ENCODE measurements at places on chromosomes 1 and 21.

DNA sequence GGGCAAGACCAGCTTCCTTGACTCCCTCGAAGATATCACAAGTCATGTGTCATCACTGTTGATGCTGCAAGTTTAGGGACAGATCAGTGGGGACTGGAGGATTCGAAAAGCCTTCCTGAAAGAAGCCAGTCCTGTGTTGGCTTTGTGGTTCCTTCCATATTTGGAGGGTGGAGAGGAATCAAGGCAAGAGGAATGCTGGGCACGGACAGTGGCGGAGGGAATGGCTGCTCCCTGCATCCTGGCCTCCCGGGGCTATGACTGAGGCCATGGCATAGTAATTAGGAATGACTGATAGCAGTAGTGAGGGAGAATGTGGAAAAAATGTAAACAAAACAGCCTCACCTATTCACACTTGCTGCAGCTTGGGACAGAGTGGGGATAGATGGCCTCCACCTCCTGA, 36.4 kb downstream of the VANGL1 start:
- no peak for DNase-seq

GRCh38 chr1:117633936-117634335, 28.1 kb downstream of the TENT5C start:
- no peak for DNase-seq

GRCh38 chr21:29382030-29382654, 83.4 kb downstream of the BACH1 start:
- DNase-seq = no peak

- DNase-seq = no peak
Measured at GRCh38 chr1:165365341-165365740, 8.8 kb upstream of the LMX1A start.

DNA sequence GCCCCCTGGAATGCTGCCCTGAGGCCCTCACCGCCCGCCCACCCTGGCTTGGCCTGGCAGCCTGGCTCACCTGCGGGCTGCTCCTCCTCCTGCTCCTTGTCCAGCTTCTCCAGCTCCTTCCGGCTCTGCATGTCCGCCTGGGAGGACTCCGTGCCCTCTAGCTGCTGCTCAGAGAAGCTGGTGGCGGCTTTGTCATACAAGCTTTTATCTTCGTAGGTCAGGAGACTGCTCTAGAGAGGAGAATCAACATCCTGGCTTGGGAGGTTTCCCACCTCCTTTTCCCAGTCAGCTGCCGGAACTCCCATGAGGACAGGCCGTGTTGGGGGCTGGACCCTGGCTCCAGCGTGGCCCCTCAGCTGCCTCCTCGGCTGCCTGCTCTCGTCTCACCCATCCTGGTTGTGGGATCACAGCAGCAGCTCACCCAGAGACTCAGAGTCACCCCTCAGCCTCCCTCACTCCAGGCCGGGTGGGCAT, 36.6 kb upstream of the TMEM52 start:
- no peak for DNase-seq

GRCh38 chr1:111649648-111650047, 30.1 kb downstream of the RAP1A start:
- DNase-seq = no peak

GRCh38 chr1:242349636-242350035, 174.9 kb downstream of the PLD5 start:
- DNase-seq = no peak

GRCh38 chr1:207946756-207947155, 35.8 kb upstream of the CD34 start:
- no peak for DNase-seq

- peak; percentile 50 for DNase-seq
Measured at GRCh38 chr21:34630536-34631143, 15.7 kb upstream of the RCAN1 start.

DNA sequence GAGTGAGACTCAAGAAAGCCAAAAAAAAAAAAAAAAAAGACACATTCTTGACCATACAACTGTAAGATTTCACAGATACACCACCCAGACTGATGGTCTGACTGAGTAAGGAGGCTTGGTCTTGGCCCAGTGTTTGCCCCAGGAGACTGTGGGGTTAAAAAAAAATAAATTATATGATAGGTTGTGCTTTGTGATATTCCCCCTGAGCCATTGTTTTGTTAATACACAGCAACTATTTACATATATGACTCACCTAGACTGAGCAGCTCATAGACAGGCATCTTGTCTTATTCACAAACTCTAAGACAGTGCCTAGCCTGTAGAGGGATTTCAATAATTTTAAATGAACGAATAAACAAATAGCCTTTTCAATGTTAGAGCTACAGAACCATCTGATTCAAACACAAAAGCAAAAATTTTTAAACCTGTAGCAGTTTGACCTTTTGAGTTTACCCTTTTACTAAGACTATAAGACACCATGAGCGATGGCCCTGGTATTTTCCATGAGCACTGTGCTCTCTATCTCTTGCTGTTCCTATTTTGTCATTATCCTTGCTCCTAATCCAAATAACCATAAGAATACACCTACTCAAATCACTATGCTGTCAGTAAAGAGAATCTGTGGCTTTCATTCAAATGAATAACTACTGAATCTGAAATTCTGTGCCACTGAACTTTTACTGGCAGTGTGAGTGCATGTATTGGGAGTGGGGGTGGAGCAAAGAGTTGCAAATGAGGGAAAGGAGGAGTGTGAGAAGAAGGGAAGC, 199.4 kb upstream of the PTBP2 start:
- no peak for DNase-seq

DNA sequence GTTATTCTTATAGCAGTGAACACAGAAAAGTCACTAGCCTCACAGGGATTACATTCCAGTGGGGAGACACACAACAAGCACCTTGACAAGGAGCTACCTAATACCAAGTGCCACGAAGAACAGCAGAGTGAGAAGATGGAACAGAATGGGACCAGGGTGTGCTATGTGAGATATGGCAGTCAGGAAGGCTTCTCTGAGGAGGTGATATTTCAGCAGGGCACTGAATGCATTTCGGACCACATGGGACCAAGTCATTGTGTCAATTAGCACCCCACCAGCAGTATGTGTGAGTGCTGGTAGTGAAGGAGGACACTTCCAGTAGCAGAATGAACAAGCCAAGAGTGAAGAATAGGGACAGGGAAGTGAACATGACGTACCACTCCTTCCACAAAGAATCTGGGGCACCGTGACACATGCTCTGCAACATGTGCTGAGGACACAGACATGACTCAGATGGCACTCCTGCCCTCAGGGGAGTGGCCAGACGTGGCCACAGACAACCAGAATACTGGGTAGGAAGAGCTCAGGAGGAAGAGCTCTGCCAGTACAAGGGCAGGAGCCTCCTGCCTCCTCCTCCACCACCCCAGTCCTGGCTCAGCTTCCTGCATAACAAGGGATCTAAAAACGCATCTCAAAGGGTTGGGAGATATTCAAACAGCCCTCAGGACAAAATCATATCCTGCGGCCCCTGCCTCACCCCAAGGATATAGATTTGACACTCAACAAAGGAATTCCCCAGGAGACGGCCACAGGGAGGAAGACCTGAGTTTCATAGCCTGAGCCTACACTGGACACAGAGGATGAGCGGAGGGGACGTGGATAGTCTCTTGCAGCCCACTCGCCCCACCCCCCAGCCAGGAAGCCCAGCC, 102.5 kb downstream of the TRABD2B start:
- no peak for DNase-seq

DNA sequence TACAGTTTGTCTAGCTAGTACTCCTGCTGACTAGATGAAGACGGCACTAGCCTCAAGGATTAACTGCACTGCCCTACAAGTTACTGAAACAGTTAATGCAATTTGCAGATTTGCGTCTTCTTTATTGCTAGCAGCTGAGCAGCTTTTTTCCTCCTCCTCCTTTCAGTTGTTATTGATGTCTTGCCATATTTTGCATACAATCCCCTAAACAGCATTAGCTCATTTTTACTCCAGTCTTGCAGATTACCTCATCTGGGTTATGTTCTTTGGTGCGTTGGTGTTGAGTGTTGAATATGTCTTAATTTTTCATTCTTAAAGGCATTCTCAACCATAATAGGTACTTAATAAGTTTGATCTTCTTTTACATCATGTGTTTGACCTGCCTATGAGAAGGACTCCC, 363.4 kb upstream of the LYPLAL1 start:
- DNase-seq = no peak

GRCh38 chr1:109283748-109284600, 1.0 kb upstream of the PSRC1 start:
- peak; percentile 40 for DNase-seq

GRCh38 chr1:168084396-168085231, 52.1 kb downstream of the GPR161 start:
- peak; percentile 29 for DNase-seq

DNA sequence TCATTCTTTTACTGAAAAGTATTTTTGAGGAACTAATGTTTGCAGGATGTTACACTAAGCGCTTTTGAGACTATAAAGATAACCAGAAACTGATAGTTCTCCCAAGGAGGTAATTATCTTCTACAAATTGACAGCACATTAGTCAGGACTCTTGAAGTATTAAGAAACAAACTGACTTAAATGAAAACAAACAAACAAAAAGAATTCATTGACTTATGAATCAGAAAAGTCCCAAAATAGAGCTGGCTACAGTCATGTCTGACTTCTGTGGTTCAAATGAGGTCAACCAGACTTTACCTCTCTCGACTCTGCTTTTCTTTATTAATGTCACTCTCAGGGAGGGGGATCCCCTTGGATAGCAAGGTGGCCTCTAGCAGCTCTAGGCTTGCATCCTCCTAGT, 296.8 kb downstream of the TPR start:
- no peak for DNase-seq

GRCh38 chr1:214441119-214441518, 110.3 kb downstream of the PTPN14 start:
- no peak for DNase-seq

GRCh38 chr21:33088384-33088783, 18.4 kb downstream of the OLIG1 start:
- DNase-seq = no peak

GRCh38 chr1:69121723-69122122, 446.0 kb upstream of the LRRC7 start:
- no peak for DNase-seq
